ENCODE measurements at places on chromosomes 1 and 21.

GRCh38 chr21:32930673-32931072 is 95.1 kb upstream of the OLIG2 start:
- no peak for DNase-seq

GRCh38 chr1:180911640-180912191 is 981 bp upstream of the KIAA1614 start:
- no peak for DNase-seq

- no peak for DNase-seq
Observed at GRCh38 chr21:45328198-45329091, 40.8 kb upstream of the POFUT2 start.

- no peak for DNase-seq
Observed at GRCh38 chr1:204702552-204703267, 17.2 kb upstream of the LRRN2 start.

GRCh38 chr1:69045572-69045971 is 522.1 kb upstream of the LRRC7 start:
- DNase-seq, result no peak

- no peak for DNase-seq
Observed at GRCh38 chr1:198638894-198639635, at the start of gene PTPRC. Gene PTPRC (plus strand): TSS chr1:198639040. CDS start chr1:198639269, 229 bp downstream.

GRCh38 chr1:26535201-26535600 is 5.6 kb downstream of the RPS6KA1 start:
- peak; percentile 61 for DNase-seq

DNA sequence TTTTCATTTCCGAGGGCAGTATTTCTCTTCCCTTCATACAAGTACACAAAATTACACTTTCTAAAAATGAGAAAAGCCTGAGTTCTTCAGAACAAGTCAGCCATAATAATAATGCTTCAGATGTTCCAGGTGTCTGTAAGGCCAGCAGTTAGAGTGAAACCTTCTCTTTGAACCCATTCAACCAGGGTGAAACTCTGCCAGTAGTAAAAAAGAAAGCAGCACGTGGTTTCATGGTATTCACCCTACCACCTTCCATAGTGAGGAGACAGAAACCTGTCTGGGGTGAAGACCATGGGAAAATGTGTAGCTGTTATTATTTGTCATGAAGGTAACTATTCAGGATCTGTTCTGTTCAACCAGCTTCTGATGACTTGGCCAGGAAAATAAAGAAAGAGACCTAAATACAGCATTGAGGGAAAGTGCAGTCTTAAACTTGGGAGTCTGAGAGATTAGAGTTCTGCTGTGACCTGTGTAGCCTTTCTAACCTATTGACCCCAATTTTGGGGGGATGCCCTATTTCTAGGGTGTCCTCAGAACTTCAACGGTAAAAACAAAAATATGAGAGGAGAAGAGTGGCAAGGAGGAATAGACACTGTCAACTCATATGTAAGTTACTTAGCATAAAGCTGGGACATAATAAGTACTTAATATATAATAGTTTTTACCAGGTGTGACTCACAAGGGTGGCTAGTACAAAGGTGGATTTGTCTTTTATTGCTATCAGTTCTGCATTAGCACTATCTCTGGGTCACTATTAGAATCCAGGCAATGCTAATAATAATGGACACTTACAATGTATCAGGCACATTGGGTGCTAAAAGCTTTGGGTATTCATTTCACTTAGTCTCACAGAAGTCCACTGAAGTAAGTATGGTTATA is 70.0 kb upstream of the TNFSF4 start:
- no peak for DNase-seq

DNA sequence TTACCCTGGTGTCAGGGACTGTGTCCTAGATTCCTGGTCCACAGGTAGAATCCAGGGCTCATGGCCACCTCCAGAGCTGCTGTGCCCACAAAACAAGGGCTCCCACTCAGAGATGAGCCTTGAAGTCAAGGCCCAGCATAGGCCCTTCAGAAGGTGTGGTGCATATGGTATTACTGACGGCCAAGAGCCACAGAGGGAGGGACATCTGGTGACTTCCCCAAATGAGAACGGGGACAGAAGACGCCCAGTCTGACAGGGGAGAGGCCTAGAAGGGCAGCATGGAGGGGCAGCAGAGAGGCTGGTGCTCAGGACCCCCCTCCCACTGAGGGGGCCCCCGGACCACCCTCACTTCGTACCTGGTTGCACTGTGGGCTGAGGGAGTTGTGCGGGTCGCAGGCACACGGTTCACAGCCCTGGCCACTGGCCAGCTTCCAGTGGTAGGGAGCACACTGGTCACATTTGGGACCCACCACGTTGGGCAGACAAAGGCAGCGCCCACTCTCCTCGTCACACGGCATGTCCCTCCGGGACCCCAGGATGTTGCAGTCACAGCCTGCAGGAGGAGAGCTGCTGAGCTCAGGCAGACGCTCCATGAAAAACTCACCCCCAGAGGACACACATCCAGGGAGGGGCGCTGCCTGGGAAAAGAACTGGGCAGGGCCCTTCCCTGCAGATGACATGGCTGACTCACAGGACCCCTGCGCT is 25.0 kb downstream of the LAMB3 start:
- peak; percentile 27 for DNase-seq

- no peak for DNase-seq
Observed at GRCh38 chr21:31339721-31340120, 4.3 kb downstream of the TIAM1 start.

GRCh38 chr1:214698559-214698958 is 95.6 kb downstream of the CENPF start:
- no peak for DNase-seq

DNA sequence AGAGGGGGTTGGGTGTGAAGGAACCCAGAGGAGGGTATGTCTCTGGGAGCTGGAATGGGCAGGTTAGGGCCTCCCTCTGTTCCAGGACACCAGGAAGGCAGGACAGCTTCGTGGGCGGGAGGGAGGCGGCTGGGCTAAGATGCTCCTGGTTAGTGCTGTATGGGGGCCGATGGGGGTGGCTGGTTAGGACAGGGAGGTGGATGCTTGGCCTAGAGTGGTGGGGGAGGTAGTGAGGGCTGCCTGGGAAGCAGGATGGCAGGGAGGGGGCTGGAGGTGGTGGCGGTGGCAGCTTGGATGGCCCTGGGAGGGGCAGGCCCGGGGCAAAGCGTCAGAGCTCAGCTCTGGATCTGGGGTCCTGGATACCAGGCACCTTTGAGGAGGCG is 6.2 kb upstream of the MMP23B start:
- no peak for DNase-seq

GRCh38 chr1:62194651-62195544 is at the start of gene L1TD1:
Gene L1TD1 (plus strand): TSS chr1:62194849. CDS start chr1:62206629, 11,780 bp downstream.
- no peak for DNase-seq

- no peak for DNase-seq
Observed at GRCh38 chr1:206581571-206581981, 30.7 kb downstream of the EIF2D start.

Data from NCI-H82 (cell line).